ENCODE measurements at places on chromosomes 16 and 17.

DNA sequence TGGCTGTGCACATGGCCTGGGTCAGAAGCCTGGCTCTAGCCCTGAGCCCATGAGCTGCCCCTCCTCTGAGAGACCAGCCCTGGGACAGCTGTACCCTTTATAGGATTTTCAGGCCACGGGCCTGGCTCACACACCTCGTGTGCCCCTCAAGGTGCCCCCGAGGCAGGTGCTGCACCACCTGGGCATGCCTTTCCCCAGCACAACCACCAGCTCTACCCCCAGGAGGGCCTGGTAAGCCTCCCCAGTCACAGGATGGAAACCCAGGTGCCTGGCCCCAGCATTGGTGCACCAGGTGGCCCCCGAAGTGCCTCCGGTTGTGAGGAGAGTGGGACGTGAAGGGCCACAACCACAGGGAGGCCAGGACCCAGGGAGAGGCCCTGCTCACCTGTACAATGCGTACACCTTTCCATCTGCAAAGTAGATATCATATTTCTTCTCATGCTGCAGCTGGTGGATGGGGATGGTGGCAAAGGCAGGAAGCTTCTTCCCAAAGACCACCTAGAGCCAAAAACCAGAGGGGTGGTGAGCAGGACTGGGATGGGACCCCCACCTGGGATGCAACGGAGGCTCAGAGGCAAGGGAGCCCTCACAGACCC lies 6.3 kb downstream of the ZNF598 start:
- DNase-seq, result no peak

DNA sequence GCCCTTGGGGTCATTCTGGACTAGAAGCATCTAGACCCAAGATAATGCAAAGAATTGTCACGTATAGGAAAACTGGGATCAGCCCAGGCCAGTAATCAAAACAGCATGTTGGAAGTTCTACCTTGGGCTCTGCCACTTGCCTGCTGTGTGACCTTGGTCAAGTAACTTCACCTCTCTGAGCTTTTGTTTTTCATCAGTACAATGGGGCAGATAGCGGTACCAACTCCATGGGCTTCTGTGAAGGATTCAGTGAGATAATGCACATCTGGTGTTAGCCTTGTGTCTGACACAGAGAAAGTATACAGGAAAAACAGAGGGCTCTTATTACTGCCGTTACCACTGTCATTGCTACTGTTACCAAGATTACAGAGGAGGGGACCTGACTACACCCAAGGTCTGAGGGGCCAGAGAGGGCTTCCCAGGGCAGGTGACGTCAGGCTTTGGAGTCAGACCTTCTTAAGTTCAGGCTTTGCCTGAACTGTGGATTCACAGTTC lies 24.6 kb downstream of the CMIP start:
- DNase-seq, result no peak

GRCh38 chr16:88634141-88634993 lies 4.0 kb upstream of the IL17C start:
- peak; percentile 21 for DNase-seq

- peak; percentile 61 for DNase-seq
Observed at GRCh38 chr16:89093602-89094251, at the start of gene ACSF3. TSS of gene ACSF3 (plus strand) at chr16:89093852. CDS start at chr16:89100682, 6,830 bp downstream.

GRCh38 chr17:48456589-48456988 lies 26.6 kb upstream of the SKAP1 start:
- DNase-seq, result no peak

DNA sequence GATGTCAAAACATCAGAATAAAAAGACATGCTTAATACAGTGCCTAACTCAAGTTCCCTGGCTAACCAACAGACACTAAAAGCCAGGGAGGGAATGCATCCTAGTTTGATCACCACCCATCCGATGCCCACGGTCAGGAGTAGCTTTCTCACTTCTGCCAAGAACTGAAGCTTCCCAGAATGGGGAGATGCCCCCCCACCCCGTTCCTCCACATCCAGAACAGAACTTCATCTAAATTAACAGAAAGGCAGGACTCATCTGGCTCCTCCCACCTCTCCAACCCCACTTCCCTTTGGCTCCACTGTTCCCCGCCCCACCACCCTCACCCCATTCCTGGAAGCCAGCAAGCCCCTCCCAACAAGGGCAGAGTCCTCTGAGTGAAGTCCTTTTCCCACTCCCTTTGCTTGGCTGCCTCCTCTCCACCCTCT lies 33.7 kb downstream of the GDE1 start:
- DNase-seq, result no peak

DNA sequence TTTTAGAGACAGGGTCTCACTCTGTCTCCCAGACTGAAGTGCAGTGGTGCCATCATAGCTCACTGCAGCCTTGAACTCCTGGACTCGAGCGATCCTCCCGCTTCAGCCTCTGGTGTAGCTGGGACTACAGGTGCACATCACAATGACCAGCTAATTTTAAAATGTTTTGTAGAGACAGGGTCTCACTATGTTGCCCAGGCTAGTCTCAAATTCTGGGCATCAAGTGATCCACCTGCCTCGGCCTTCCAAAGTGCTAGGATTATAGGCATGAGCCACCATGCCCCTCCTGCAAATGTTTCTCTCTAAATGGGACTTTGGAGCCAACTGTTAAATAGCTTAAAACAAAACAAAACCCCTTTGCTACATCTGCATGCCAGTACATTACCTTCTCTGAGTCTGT lies 82.2 kb upstream of the BRD7 start:
- DNase-seq, result no peak
